ENCODE measurements at places on chromosomes 7 and 10.
A peak's percentile ranks its signal among the peaks of the same experiment; 100 is the strongest.

DNA sequence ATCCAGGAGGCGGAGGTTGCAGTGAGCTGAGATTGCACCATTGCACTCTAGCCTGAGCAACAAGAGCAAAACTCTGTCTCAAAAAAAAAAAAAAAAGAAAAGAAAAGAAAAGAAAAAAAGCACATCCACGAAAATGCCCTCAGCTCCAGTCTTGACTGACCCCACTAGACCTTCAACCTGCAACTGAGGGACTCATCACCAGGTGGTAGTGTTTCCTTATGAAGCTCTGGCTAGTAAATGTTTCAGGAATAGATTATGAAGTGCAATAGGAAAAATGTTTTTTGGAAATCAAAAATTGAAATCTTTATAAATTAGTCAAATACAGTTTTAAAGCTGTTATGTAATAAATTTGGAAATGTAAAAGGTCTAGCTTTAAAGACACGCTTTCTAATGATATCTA is 22.4 kb downstream of the TLL2 start:
- DNase-seq: no peak

- no peak for DNase-seq
These were observed 48.4 kb upstream of the FAM20C start for GRCh38 chr7:143811-144453.

DNA sequence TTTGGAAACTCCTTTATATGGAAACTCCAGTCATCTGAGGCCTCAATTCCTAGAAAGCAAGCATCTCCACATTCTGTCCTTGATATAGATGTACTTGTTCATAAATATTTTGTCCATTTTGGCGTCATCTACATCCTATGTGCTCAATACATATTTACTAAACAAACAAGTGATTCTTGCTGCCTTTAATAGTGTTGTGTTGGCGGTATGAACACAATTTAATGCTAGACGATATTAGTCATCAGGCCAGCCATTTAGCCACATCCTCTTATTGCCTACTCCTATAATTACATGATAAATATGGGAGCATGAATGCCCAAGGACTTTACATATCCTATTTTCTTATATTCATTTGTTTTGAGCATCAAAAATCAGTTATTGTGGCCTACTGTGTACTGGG is 18.5 kb upstream of the IFRD1 start:
- no peak for DNase-seq

DNA sequence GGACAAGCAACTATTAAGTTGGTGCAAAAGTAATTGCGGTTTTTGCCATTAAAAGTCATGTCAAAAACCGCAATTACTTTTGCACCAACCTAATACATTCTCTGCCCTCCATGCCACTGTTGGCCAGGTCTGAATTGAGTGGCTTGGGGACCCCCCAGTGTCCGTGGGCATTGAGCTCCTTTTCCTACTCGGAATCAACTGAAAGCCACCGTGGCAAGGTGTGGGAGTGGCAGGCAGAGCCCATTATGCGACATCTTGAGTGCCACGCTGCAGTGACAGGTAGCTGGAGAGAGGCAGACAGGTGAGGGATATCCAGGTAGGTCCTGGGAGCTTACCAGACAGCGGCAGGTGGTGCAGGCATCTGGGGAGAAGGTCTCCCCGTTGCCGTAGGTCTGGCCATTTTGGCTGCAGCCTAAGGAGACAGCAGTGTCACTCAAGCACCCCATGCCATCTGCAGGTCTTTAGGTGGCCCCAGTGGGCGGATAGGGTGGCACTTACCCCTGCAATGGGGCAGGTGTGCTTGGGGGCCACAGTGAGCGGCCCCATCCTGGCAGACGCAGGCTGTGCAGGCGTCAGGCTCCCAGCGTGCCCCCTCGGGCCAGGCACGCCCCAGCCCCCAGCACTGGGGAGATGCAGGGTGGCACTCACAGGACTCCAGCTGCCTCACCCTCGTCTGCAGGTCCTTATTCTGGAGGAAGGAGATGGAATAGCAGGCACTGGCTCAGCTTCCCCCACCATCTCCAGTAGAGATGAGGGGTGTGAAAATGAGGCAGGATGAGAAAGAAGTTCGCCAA is 3.5 kb downstream of the KCP start:
- no peak for DNase-seq

DNA sequence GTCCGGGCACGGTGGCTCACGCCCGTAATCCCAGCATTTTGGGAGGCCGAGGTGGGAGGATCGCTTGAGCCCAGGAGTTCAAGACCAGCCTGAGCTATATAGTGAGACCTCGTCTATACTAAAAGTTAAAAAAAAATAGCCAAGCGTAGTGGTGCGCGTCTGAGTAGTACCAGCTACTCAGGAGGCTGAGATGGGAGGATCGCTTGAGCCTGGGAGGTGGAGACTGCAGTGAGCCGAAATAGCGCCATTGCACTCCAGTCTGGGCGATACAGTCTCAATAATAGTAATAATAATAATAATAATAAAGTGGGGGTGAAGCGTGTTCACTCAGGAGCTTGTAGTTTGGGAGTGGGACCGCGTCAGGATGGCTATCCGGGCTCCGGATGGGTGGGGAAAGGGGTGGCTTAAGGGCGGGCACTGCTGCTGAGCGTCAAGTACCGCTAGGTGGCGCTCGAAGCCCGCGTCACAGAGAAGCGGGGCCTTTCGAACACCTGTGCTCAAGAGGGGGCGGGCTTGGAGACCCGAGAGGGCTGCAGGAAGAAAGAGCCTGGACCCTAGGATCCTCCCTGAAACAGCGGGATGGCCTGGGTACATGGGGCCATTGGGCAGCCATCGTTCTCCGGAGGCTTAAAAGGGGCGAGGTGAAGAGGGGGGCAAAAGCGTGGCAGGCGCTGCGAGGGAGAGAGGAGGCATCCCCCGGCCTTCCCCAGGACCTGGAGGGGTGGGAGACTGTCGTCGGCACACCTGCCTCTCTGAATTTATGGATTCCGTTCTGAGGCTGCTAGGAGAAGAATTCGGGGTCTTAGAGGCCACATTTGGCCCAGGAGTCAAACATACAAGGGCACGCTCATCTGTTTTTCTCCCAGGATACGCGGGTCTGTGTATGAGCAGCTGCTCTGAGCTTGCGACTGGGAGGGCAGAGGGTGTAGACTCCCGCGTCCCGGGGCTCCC is 14.5 kb downstream of the LBX1 start:
- DNase-seq: peak; percentile 39

Measured in inflammatory macrophage (primary cell).